ENCODE measurements at places on chromosomes 2 and 18.
A peak's percentile ranks its signal among the peaks of the same experiment; 100 is the strongest.

- DNase-seq, result peak; percentile 6
Observed at GRCh38 chr18:23356915-23357601, 96.0 kb upstream of the RIOK3 start.

DNA sequence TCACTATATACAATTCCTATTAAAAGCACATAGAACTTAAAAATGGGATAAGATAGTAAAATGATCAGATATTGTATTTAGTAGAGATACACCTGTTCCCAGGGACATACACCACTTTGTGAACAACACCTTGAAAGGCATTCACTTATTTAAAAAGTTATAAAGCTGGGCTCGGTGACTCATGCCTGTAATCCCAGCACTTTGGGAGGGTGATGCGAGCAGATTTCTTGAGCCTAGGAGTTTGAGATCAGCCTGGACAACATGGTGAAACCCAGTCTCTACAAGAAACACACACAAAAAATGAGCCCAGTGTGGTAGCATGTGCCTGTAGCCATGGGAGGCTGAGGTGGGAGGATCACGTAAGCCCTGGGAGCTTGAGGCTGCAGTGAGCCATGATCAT, 90.9 kb downstream of the RAPGEF4 start:
- no peak for DNase-seq

GRCh38 chr2:64140665-64141200, 3.5 kb downstream of the PELI1 start:
- no peak for DNase-seq

DNA sequence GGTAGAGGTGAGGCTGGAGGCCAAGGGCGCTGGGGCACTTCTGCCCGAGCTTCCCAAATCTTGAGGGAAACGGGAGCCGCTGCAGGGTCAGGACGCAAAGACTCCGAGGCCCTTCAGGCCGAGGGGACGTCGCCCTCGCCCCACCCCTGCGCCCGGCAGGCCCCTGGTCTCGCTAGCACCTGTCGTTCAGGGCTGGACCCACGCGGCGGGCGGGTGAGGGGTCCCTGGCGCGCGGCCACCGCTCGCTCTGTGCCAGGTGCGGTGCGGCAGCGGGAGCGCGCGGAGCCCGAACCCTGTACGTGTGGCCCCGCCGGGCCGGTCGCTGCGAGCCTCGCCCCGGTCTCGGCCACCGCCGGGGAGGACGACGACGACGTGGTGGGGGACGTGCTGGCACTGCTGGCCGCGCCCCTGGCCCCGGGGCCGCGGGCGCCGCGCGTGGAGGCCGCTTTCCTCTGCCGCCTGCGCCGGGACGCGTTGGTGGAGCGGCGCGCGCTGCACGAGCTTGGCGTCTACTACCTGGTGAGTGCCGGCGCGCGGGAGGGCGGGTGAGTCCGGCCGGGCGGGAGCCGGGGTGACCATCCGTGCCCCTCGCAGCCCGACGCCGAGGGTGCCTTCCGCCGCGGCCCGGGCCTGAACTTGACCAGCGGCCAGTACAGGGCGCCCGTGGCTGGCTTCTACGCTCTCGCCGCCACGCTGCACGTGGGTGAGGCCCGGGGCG, 4.9 kb downstream of the ERFE start:
- DNase-seq, result no peak

GRCh38 chr2:197782126-197782525, 3.0 kb downstream of the BOLL start:
- no peak for DNase-seq

DNA sequence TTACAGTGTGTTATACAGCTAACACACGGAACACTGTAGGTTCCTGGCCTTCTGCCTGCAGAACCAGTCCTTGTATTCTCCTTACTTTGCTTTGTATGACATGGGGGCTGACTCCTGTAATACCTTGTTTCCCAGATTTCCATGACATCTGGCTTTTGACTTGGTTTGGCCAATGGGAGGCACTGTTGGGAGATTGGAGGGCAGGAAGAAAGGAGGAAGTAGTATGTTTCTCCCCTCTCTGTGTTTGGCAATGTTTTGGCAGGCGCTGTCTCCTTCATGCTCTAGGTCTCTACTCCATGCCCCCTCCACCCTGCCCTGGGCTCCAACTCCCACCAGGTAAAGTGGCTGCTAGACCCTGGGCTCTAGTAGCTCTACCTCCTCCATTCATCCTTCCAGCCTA, 331.1 kb upstream of the SLC14A2 start:
- DNase-seq, result peak; percentile 33

- no peak for DNase-seq
Observed at GRCh38 chr18:36176177-36176584, 11.1 kb upstream of the MOCOS start.

GRCh38 chr2:149528983-149529382, 58.6 kb downstream of the MMADHC start:
- peak; percentile 5 for DNase-seq

DNA sequence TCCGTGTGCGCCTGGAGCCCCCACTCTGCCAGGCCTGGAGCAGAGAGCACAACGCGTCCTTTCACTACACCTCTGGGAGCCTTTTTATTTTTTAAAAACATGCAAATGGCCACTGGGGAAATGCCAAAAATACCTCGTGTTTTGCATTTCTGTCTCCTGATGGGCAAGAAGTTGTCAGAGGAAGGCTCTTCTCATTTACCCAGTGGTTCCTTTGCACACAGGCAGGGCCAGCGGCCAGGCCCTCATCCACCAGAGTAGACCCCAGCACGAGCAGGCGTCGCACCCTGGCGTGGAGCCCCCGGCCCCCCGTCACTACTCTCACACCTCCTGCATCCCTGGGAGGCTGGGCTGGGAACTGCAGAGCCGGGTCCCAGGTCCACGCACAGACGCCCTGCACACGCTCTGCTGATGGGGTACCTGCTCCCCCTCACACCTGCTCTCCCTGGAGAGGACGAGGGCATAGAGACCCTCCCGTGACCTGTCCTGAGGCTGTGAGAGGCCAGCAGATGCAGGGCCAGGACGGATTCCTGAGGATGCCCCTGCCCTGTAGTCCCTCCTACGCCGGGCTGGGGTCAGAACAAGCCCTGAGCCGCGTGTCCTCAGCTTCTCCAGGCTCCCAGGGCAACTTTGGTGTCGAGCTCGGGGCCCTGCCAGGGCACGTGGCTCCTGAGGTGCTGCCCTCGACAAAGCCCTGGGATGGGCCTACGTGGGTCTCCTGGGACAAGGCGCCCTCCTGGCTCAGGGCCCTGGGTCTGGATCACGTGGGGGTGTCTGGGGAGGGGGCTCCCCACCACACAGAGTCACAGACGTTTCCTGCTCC, 65.0 kb downstream of the NFATC1 start:
- no peak for DNase-seq

DNA sequence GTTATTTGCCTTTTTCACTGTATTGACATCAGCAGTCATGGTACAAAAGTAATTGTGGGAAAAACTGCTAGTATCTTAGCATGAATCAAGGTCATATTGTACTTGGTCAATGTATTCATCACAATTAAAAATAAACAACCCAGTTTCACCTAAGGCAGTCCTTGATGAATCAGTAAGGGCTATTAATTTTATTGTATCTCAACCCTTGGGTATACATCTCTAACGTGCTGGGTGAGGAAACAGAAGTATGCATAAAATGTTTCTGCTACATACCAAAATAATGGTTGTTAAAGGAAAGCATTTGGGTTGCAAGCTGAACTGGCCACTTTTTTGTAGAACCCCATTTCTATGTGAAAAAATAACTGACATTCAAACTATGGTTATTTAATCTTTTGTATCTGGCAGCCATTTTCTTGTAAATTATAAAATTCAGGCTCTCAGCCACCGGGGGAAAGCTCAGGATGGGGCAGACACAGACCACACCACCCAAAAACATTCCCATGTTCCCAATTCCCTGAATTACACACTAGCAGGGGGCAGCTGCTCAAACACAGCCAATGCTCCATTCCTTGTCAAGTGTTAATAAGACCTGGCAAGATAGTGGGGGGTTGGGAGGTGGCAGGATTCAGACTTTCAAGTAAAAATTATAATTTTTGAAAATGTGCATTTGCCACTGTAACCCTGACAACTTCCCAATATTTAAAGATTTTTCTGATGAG, 49.3 kb downstream of the OLA1 start:
- DNase-seq, result no peak

- DNase-seq, result peak; percentile 38
Observed at GRCh38 chr2:230774348-230774951, 61.8 kb downstream of the CAB39 start.

DNA sequence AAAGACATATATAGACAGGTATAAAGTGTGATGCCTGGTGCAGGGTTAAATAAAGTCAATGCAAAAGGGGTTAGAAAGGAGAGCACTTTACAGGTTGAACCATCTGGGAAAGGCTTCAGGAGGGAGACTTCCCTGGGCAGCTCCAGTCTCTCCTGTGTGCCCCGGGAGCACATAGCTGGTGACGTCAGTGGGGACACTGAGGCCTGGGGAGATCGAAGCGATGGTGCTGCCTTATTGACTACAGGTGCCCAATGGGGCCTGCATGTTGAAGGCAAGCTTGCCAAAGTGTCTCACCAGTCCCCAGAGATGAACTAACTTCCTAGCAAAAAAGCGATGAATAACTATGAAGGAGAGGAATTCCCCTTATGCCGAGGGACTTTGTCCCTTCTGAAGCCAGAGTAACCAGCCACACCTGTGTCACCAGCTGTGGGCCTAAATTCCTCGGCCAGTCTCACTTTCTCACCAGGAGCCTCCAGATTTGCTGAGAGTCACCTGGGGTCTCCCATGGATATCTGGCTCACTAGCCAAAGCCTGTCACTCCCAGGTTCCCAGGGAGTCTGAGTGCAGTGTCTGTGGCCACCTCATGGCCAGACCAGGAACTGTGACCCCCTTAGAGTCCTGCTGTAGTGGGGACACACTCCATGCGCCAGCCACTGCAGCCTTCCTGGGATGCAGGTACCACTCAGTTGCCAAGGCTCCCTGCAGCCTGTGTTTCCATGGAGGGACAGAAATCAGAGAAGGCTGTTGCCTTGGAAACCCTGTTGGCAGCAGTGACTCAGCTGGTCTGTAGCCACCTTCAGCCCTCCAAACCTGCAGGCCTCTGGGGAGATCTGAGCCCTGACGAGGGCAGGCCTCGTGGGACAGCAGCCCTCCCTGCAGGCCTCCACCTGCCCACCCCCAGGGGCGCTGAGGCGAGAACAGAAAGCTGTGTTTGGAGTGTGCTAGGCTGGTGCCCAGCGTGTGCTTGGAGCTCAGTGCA, 128.7 kb downstream of the CTIF start:
- DNase-seq, result no peak

DNA sequence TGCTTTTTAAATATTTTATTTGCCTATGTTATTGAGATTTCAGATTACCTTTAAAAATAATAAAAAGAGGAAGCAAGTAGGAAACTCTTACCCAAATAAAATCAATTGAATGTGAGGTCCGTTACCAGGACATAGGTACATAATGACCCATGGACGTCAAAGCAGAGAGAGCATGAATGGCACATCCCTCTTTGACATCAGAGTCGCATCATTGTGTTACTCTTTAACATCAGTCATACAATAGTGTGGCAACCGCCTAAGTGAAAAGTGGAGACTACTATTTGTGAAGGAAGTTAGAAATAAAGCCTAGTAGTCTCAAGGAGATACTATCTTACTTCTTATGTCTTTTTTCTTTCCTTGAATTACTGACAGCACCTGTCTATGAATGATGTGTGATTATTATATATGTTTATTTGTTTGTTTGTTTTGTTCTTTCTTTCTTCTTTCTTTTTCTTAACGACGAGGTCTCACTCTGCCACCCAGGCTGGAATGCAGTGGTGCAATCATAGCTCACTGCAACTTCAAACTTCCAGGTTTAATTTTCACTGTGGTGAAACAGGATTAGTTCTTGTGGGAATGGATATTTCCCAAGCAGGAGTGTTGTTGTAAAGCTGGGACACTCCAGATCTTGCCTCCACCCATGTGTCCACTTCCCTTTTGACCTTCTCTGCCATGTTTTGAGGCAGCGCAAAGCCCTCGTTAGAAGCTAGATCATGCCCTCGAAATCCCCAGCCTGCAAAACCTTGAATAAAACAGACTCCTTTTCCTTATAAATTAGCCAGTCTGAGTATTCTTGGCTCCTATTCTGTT, 407.2 kb upstream of the NETO1 start:
- DNase-seq, result no peak

- DNase-seq, result no peak
Observed at GRCh38 chr2:120583121-120583520, 152.5 kb upstream of the GLI2 start.

DNA sequence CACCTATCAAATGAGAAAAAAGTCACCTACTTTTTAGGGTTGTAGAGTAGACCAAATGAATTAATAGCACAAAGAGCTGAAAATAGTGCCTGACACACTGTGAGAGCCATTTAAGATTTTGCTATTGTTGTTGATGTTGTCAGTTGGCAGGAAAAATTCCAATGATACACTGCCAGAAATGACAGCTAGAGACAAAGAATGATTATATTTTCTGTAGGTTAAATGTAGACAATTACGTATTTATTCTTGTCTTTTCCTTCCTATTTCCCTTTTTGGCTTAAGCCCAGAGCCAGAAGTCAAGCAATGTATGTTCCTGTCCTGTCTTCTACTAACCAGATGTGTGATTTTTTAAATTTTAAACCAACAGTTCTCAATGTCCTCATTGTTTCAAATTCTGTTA, 17.2 kb downstream of the NRXN1 start:
- DNase-seq, result no peak

DNA sequence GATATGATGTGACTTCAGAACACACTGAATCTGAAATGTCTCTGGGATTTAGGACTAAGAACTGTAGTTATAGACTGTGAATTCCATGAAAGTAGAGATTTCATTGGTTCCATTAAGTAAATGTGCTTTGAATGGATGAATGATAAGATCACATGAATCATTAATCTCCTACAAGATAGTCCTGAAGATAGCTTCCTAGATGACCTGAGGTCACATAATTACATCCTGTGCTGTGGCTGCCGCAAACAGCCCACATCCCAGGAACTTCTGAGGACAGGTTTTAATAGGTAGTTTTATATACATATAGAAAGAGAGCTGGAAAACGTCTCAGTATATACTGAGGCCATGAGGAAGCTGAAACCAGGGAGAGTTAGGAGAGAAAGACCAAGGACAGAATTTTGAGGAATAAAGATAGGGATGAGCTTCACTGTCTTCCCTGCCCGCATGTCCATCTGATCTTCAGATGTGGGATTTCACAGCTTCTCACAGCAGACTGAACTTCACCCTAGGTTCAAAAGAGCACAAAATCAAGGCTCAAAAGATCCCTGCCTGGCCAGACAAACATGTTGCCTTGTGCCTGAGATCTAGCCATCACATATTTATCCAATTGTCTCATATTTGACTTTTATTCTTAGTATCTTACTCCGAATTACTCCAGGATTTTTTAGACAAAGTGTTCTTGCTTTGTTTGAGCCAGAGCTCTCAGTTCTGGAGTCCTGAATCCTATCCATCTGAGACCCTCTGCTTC, 188.2 kb downstream of the IRS1 start:
- no peak for DNase-seq

GRCh38 chr2:135074216-135074615, 22.1 kb downstream of the RAB3GAP1 start:
- DNase-seq, result no peak

DNA sequence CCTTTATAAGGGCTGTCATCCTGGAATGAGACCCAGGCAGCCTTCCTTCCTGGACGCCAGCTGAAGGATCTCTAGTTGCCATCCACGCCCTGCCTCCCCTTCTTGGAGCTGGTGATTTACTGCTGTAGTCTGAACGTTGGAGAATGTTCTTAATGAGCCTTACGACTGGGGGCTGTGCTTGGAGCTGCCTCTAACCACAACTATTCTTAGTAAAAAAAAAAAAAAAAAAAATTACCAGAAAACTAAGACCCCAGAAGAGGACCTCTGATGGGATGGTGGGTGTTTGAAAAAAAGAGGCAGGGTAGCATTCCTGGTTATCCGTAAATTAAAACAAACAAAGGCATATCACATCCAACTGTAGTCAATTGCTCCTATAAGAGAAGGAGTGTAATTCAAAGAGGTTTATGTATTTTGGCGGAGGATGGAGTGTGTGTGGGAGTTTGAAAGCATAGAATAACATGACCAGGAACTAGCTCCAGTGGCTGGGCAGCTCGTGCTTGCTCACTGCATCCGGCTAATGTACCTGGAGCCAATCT, 105.4 kb downstream of the QPCT start:
- no peak for DNase-seq
